EH (cell line): ENCODE measurements at places on chromosomes 3 and 15.

DNA sequence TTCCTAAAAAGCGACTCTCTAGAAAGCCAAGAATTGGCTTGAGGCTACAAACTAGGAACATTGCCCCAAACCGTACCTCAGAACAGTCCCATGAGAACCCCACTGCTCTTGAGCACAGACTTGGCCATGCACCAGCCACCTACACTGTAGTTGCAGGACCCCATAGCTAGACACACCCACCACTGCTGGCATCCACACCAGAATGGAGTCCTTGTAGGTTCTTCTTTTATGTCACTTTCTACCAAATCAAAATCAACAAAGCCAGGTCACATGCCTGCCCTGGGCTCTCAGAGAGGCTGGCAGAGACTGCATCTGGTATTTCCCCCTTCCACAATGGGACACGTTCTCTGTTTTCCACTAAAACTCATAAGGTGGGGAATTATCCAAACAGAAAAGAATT, 290.5 kb downstream of the SHOX2 start:
- DNase-seq: peak; percentile 21

DNA sequence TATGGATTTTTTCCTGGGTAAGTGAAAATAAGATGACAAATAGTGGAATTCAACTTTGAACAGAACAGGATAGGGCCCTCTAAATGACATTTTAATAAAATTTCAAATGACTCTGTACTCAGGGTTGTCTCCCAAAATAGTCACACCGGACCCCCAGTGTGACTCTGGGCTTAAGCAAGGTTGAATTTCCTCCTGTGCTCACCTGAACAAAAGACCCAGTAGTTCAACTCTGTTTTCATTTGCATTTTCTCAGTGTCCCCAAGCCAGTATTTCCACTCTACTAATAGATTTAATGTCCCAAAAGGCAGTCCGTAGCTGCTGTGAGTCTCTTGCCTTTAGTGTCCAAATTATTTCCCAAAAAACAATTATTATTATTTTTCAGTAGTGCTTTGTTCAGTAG, 296.6 kb downstream of the PLOD2 start:
- DNase-seq: no peak

DNA sequence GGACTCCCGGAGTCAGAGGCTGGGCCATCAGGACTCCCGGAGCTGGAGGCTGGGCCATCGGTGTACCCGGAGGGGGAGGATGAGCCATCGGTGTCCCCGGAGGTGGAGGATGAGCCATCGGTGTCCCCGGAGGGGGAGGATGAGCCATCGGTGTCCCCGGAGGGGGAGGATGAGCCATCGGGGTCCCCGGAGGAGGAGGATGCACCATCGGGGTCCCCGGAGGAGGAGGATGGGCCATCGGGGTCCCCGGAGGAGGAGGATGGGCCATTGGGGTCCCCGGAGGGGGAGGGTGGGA, 719 bp downstream of the MAGEL2 start:
- no peak for DNase-seq

DNA sequence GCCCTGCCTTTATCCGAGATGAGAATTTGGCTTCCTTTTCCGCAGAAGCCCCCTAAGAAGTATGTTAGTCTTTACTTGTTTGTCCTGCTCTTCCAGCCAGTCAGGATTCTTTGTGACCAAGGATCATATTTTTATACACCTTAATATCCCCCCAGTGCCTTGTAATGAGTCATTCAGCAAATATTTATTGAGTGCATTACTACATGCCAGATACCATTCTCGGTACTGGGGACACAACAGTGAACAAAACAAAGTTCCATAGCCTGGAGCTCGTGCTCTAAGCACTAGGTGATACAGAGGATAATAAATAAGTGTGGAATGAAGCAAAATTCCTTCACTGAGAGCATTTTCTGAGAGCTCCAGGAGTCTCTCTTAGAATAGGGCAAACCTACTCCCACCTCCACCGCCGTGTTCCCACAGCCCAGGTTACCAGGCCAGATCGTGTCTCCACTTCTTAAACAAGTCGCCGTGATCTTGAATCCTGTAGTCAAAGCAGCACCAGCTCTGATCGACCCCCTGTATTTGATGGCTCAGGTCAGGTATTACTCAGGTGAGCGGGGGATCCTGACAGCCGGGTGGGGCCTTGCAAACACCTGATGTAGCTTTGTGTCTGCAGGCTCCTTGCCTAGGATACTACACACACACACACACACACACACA, 18.5 kb downstream of the TTC21A start:
- peak; percentile 75 for DNase-seq

DNA sequence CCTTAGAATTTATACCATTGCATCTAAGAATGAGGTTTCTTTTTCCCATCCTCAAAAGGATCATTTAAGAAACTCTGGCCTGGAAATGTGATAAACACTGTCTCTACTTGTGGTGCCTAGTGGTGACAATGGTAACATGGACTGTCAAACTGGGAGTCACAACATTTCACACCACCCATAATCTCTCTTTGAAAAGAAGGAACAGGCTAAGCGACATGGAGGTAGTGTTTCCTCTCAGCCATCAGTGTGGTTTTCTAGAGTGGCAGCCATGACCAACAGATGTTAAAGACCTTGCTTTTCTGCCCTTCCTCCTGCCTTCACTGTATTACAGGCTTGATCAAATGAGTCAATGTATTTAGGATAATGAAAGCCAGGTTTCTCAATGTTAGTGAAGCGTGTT, 283.1 kb upstream of the STAC start:
- no peak for DNase-seq

DNA sequence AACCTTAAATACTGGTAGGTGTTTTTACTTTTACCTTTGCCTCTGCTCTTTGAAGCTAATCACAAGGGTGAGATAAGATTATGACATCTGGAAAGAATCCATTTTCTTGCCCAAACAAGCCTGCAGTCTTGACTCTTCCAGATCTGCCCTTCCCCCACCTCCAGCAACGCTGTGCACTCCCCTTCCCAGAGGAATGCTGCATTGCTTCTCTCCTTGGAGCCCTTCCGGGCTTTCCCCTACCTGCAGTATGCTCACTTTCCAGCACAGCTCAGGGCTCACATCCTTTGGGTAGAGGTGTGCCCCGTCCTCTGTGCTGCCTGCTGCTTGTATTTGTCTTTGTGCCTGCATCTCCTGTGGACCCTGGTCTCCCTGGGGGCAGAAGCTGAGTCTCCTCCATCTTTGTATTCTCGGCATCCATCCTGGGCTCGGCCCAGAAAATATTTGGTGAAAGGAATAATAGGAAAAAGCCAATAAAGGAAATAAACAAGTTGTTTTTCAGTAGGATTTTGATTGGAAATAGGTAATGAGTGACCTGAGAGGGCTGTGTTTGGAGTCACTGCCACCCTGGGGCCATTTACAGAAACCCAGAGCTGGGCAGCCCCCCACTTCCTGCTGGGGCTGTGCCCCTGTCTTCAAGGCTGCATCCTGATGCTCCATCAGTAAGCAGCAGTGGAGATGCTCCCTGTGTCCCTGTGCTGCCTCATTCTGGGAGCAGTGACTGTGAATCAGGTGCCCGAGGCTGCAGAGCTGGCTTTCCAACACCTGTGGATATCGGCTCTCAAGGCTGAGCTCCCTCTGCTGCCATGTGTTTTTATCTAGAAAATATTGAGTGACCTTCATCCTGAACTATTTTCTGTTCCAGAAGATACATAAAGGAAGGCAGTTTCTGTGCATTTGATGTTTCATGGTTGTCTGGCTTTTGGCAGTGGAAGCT, 117.5 kb downstream of the EEFSEC start:
- no peak for DNase-seq

DNA sequence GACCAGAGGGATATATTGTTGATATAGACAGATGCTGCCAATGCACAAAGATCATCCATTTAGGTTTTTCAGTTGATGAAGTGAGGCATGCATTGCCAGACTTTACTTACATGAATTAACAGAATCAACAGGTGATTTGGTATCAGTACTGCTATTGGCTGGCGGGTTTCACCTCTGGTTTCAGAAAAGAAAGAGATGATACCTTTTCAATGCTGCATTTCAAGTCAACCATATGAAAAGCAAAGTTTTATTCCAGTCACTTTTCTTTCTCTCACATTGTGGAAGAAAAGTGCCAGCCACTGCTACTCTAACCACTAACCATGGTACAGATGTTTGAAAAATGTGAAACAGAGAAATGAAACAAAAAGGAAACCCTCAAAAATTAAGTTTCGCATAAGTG, 289.1 kb downstream of the TIGIT start:
- no peak for DNase-seq

GRCh38 chr3:46102059-46102779, 74.9 kb upstream of the XCR1 start:
- DNase-seq: no peak

DNA sequence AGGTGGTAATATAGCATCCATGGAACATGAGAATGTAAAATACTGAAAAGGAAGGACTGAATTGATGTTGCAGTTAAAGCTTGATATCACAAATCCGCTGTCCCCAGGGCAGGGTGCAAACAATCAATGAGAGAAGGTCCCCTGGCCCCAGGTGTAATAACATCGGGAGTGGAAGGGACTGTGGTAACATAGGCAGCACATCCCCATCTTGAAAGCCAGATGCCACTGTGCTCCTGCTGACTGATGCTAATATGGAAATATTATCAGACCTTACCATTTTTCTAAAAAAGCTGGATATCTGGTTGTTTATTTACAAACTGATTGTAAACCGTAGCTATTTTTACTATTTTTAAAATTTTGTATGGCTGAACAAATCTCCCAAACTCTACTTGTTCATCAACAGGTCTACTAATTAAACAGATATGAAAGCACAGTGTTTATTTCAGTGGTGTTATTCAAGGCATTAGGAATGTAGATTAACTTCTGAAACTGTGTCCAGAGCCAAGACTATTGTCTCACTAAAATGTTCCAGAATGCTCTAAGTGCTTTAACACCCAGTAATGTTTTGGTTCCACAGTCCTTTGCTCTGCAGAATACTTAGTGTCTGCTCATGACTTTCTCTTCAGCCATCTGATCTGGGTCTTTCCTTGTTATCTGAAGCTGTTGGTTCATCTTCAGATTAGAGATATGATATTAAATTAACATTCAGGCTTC, 386.0 kb upstream of the RARB start:
- DNase-seq: peak; percentile 28

DNA sequence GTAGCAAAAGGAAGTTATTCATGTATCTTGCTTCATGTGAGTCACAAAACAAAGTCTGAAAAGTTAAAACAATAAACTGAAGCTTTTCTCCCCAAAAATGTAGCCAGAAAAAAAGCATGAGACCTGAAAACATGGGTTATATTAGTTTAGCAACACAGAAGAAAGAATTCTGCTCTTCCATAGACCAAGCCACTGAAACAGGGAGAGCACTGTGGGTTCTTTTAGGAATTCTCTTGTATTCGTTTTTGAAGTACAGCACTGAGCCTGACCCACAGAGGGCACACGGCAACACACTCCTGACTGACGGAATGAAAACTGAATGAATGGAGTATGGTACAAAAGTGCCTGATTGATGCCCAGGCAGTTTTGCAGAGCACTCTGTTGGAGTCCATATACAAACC, 66.6 kb downstream of the TM4SF4 start:
- peak; percentile 73 for DNase-seq

GRCh38 chr3:67059443-67059842, 61.3 kb downstream of the KBTBD8 start:
- DNase-seq: no peak

DNA sequence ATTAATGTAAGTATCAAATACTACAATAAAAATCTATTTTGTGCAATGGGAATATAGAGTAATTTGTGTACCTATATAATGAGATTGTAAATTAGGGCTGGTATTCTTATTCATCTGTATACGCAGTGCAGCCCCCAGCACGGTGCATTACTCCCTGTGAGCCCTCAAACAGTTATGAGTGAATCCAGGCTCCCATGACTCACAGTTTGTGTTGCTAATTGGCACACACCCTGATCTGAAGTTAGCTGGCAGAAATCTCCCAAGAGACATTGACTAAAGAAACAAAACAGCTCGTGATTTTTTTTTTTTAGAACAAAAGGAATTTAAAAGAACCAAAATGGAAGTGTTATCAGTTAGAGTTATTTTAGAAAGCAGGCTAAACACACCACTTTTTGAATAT, 15.7 kb downstream of the GK5 start:
- DNase-seq: peak; percentile 83

- DNase-seq: no peak
Observed at GRCh38 chr3:80526153-80526552, 758.4 kb upstream of the ROBO1 start.

- DNase-seq: no peak
Observed at GRCh38 chr3:13483988-13484695, 4.0 kb downstream of the HDAC11 start.

DNA sequence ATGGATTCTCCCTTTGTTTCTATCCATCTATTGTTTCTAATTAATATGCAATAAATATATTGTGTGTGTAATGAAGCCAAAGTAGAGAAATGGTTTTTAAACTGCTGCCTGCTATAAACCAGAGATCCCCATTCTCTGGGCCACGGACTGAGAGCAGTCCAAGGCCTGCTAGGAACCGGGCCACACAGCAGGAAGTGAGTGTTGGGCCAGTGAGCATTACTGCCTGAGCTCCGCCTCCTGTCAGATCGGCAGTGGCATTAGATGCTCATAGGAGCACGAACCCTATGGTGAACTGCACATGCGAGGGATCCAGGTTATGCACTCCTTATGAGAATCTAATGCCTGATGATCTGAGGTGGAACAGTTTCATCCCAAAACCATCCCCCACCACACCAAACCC, 85.2 kb upstream of the POMGNT2 start:
- DNase-seq: no peak

DNA sequence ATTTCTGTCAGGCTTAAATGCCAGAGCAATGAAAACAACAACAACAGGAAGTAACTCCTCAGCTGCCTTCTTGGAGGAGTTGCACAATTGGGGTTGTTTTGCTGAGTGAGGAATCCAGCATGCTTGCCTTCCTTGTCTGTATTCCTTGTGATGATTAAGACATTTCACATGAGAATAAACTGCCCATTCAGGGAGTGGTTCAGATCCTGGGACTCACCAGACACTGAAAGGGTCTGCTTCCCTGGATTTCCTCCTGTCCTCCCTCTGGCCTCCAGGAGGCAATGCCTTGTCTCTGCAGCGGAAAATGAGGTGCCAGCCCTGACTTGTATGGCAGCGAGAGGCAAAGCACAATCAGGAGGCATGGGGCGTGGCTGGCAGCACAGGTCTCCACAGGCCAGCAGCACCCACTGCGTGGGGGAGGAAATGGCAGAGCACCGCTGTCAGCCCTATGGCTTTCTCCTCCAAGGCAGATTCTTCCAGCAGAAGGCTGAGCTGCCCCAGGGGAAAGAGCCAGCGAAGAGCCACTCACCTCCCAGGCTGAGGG, 41.5 kb downstream of the RBP2 start:
- peak; percentile 35 for DNase-seq

- no peak for DNase-seq
Observed at GRCh38 chr15:67202091-67202490, 52.4 kb downstream of the AAGAB start.

DNA sequence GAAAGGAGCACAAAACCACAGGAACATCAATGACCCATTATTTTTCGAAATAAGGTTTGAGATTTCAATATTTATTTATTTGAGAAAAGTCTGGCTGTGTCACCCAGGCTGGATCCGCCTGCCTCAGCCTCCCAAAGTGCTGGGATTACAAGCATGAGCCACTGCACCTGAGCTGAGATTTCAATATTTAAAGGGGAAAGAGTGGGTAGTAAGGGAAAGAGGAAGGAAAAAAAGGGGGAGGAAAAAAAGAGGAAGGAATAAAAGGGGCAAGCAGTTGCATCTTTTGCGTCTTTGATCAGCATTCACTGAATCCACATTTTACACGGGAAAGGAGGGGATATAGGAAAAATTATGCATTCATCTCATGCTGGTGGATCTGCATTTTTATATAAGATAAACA, 47.4 kb downstream of the ERICH6 start:
- DNase-seq: no peak
